DMS53 (cell line): ENCODE measurements at places on chromosomes 1 and 21.

DNA sequence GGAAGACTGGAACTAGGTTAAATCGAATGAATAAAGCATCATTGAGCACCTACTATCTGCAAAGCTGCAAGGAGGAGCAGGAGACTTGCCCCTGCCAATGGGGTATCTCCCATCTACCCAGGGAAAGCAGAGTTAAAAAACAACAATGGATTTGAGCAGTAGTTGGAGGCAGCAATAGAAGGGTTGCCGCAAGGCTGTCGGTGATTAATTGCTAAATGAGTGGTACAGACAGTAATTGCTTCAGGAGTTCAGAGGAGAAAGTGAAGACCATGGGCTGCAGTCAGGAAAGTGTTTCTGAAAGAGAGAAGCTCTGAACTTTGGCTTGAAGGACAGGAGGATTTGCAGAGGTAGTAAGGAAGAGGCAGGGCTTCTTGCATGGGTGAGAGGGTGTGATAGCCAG is 152.9 kb downstream of the ACTL8 start:
- no peak for DNase-seq

GRCh38 chr1:57131257-57131656 is 165.4 kb upstream of the C8B start:
- peak; percentile 18 for DNase-seq

DNA sequence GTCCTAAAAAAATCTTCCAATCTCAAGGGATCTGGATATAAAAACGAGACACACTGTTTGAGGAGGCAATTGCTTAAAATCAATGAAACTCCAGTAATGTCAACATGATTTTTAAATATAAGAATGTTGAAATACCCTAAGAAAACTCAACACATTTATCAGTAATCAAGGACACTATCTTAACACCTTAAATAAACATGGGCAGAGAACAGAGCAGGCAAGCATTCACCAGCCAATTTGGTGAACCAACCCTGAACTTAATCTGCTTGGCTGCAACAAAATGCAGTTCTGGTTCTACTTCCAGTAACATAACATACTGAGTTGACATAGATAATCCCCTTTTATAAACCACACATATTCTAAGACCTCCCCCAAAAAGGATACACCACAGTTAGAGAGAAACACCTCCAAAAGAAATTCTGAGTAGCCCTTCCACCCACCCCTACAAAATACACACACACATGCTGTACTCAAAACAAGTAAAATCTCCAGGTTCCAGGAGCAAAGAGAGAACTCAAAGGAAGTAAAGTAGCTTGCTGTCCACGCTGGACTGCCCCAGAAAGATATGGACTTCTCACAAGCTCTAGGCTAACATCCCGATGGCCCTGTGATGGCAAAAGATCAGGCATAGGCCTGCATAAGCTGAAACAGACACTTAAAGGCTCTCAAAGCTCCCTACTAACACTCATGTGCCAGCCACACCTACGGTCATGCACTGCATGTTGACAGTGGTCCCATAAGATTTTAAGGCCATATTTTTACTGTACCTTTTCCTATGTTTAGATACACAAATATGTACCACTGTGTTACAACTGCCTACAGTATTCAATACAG is 30.5 kb downstream of the TP53BP2 start:
- DNase-seq = no peak

DNA sequence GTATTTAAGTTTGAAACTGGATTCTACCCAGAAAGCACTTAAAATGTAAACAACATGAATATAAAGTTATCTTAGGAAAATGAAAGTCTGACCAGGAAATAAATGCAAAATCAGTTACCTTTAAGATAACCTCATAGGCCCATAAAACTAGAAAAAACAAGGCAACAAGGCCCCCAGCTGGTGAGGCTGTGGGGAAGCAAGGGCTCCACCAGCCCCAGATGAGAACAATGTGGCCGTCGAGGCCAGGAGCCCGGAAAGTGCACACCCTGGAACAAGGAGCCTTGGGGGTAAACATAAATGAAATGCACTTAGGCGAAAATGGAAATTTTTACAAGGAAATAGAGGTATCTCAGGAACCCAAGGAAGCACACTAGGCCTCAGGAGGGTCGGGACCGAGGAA is 37.9 kb upstream of the BMP8B start:
- DNase-seq = peak; percentile 64

DNA sequence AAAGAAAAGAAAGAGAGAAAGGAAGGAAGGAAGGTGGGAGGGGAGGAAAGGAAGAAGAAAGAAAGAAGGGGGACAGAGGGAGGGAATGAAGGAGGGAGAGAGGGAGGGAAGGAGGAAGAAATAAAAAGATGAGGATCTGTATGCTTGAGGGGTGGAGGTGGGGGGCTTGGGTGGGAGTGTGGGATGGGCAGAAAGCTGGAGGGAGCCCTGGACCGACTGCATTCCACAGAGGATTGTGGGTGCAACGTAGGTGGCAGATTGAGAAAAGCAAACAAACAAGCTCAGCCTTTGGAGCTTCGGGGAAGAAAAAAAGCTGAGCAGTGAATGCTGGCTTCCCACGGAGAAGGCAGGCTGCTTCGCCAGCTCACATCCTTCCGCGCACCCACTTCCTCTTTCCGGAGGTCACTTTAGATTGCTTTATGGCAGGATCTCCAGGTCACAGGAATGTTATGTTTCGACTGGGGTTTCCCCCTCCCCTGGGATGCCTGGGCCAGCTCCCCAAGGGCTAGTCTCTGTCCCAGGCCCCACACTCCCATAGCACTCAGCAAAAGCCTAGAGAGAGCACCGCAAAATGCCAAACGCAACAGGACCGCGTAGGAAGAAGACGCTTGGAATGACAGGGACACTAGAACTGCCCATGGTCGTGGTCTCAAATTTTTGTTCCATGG is 20.7 kb upstream of the LGALS8 start:
- DNase-seq = peak; percentile 85

DNA sequence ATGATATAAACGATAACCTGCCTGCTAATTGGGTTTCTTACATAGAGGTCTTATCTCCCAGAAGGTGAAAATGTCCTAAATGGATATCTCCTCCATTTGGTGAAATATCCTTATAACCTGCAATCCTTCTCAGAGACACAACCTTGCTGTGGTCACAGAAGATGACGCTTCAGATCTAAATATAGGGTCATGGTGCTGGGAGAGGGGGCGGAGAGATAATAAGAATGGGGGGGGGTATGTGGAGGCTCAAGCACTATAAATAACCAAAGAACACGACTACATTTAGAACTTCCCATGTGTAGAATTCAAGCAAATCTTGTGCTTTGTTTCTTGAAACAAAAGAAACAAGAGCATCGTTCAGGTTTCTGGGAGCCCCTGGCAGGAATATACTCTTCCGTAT is 260.6 kb upstream of the ESRRG start:
- no peak for DNase-seq

- DNase-seq = no peak
Measured at GRCh38 chr1:37944816-37945215, 2.0 kb downstream of the INPP5B start.

GRCh38 chr1:83499998-83500397 is 498.9 kb downstream of the TTLL7 start:
- no peak for DNase-seq

DNA sequence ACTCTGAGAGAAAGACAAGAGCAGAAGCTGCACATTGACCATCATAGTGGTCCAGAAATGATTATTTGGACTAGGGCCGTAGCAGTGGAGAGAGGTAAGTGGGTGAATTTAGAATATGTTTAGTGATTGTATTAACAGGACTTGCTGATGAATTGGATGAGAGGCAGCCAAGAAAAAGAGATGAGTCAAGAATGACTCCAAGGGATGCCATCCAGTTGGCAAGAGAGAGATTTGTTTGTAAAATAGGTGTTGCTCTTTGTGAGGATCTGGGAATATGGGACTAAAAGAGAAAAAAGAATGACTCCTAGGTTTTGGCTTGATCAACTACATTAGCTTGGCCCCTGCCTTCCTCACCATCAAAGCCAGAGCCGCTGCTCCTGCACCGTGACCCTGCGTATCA is 54.2 kb upstream of the ARTN start:
- DNase-seq = no peak

GRCh38 chr1:184621260-184621659 is 133.4 kb downstream of the EDEM3 start:
- no peak for DNase-seq

DNA sequence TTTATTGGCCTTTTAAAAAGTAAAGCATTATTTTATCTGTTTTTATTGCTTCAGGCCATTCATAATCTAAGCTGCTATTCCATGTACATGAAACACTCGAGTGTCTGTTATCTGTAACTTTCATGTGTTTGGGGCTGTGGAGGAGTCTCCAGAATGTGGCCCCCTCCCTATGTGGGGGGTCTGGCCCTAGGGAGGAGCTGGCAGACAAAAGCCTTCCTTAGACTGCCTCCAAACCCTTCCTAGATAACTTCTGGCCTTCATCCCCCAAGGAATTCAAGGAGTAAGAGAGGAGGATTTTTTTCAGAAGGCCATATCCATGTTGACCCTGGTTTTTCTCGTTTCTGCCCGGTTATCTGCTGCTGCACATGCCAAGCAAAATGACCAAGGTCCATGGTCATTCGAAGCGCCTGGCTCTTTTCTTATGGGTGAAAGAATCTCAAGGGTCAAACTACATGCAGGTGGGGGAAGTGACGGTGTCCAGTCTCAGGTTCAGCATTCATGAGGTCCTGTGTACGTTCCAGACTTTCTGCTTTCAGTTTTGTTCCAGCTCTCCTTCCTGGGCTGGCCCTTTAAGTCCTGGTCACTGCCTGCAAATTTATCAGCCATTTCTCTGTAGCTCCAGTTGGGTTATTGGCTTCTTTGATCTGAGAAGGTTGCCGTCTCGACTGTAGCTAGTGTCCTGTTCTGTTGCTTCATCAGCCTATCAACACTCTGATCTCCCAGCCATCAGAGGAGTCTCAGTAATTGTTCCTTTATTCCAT is 8.3 kb downstream of the TENT5C start:
- DNase-seq = no peak

DNA sequence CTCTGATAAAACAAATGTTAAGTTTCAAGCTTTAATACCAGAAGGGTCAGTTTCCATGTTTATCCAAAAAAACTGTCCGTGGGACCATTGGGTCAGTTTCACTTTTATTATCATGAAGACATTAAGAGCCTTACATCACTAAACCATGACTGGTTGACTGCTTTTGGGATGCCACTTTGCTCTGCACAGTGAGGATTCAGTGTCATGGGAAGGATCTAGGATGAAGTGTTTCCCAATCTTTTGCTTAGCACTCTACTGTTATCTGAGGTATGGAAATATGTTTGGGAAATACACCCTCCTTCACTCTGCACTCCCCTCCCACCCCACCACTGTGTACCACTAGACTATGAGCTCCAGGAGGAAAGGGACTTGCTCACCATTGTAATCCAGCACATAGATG is 16.3 kb downstream of the RPS6KC1 start:
- no peak for DNase-seq

DNA sequence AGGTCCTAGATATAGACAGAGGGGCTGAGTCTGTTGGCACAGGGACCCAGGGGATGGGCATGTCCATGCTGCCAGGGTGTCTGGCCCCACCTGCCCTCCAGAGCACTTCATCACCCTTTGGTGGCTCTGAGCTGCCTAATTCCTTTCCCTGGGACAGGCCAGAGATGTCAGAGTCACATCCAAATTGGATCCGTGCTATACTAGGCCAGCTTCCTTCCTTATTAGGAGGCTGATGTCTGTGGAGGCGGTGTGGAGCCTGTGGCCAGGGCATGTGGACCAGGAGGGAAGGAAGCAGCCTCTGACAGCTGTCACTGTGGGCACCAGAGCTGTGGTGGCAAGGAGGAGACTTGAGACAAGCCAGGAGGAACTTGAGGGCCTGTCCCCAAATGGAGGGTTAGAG is 77.7 kb upstream of the TMEM51 start:
- DNase-seq = no peak

GRCh38 chr1:45684402-45684801 is 1.9 kb downstream of the GPBP1L1 start:
- no peak for DNase-seq

GRCh38 chr1:242208021-242208420 is 209.1 kb upstream of the MAP1LC3C start:
- no peak for DNase-seq

DNA sequence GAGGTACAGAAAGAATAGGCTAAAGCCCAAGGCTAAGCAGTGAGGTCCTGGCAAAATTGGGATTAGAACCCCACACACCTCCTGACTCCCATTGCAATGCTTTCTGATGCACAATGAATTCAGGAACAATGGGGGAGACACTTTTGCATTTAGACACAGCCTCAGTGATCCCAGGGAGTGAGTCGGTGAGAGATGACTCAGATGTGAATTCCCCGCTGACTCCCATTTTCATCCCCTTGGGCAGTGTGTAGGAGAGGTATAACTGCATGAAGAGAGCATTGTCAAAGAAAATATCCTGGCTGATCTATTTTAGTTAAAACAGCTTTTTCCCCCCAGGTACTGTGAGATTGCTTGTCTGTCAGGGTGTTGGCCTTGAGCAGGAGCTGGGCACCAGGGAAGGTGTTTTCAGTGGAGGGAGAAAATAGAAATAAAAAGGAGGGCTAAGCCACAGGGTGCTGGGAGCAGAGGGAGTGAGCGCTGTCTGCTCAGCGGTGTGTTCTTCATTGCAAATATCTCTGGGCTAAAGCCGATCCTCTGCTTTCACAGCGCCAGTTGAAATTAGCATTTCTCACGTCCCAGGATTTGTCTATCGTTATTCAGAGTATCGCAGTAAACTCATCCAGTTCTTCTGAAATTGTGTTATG is 247.7 kb upstream of the PTBP2 start:
- no peak for DNase-seq

GRCh38 chr1:57897581-57897980 is 473.7 kb upstream of the DAB1 start:
- no peak for DNase-seq

- DNase-seq = no peak
Measured at GRCh38 chr1:60118085-60118484, 44.5 kb upstream of the C1orf87 start.

- DNase-seq = no peak
Measured at GRCh38 chr1:98253145-98253544, 332.3 kb upstream of the DPYD start.

DNA sequence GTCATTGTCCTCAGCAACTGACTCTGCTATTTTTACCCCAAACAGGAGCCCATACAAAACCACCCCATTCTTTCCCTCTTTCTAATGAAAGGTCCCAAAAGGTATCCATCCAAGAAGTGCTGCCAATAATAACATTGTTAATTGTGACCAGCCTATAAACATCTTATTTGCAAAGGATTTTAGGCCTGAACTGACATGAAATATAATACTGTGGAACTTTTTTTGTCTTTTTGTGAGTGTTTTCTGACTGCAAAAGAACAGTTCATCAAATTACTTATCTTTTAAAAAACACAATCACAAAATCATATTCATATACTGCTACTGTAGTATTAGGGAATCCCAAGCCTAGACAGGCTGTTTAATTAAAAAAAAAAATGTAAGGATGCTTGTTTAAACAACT is 3.4 kb downstream of the PIGM start:
- DNase-seq = no peak

GRCh38 chr1:244209955-244210354 is 158.9 kb downstream of the ZBTB18 start:
- no peak for DNase-seq

GRCh38 chr1:221704306-221704705 is 37.6 kb downstream of the DUSP10 start:
- no peak for DNase-seq

GRCh38 chr1:91784616-91785015 is 101.3 kb downstream of the TGFBR3 start:
- DNase-seq = no peak
